ENCODE measurements at places on chromosomes 3 and 15. TPM values are rescaled to one million over a fixed set of nuclear protein-coding genes. Genes with fewer than 3 reads are reported as not detected.

Gene CHRNB4
- 1.1 TPM for total RNA-seq

Gene CCR3
- total RNA-seq: 0.51 TPM

Gene KBTBD13
- total RNA-seq: 2.6 TPM

Gene HRH1
- total RNA-seq: 9.6 TPM

Gene SLC28A2
- 0.10 TPM for total RNA-seq

Gene MYD88
- 14.1 TPM for total RNA-seq

DNA sequence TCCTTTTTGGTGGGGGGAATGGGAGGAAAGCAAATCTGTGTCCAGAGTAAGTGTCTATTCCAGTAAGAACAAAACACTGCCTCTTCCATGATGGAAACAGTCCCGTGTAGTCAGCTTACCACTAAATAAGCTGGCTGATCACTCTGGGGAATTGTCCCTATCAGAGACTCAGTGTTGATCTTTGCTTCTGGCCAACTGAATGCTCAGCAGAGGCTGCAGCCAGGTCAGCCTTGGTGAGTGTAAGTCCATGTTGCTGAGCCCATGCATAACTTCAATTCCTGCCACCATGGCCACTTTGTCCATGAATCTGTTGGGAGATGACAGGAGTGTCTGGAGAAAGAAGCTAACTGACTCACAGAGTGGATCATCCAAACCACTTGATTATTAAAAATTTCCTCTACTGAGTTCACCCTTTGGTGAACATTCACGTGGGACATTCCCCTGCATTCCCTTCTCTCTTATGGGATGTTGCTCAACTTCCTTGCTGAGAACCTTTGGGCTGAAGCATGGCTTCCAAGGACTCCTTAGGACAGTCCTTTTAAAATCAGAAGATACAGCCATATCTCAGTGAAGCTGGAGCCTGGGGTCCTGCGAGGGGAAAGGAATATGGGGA lies 33.9 kb upstream of the XCR1 start:
- DNase-seq: no peak

- DNase-seq: no peak
Observed at GRCh38 chr3:72383883-72384282, 464.4 kb downstream of the SHQ1 start.

- DNase-seq: no peak
Observed at GRCh38 chr15:98795980-98796379, 147.6 kb downstream of the IGF1R start.

- no peak for DNase-seq
Observed at GRCh38 chr3:29635888-29636287, 355.0 kb downstream of the RBMS3 start.

GRCh38 chr3:180116203-180116602 lies 79.5 kb upstream of the PEX5L start:
- DNase-seq: no peak

- DNase-seq: peak; percentile 66
Observed at GRCh38 chr15:77905301-77905920, 172.1 kb downstream of the TBC1D2B start.

GRCh38 chr3:69144631-69145245 lies 22.3 kb upstream of the LMOD3 start:
- DNase-seq: no peak

GRCh38 chr3:30355622-30356021 lies 250.8 kb upstream of the TGFBR2 start:
- DNase-seq: no peak

GRCh38 chr3:188788621-188789081 lies 383.1 kb upstream of the TPRG1 start:
- no peak for DNase-seq

All from tongue (tissue), 3 donors.